Activated naive CD8-positive, alpha-beta T cell treated with anti-CD3 and anti-CD28 coated beads, Interleukin-2, amount 50 U/mL, for 24 hours (primary cell): ENCODE measurements at places on chromosomes 2 and 18.

GRCh38 chr2:192245329-192245728 is 50.6 kb upstream of the TMEFF2 start:
- no peak for DNase-seq

DNA sequence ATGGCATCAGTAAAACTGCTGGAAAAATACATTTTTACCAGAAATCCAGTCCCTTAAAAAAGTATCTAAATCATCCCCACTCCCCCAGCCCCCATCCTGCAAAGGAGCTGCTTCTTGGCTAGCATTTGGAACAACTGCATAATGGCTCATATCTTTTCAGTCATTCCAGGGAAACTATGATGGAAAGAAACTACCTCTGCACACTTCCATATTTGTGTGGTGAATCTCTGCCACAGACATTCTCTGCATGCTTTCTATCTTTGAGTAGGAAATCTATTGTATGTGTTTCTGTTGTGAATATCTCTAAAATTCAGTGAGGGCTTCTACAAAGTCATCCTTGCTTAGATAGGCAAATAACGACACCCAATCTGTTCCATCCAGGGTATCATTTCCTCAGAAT is 632.3 kb downstream of the LRP1B start:
- no peak for DNase-seq

DNA sequence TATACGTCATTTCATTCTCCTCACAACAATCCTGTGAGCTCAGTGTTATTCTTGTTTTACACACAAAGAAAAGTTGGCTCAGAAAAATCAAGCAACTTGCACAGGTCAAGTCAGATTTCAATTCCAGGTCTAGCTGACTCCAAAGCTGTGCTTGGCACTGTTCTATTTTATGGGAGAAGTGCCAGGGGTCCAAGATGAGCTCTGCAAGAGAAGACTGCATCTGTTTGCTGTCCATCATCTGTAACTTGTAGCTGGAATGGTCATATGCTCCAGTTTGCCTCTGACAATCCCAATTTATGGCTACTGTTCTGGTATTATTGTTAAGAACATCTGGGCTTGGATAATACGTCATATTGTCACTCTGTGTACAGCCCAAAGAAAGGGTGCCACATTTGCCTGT is 28.9 kb downstream of the KCNF1 start:
- no peak for DNase-seq

DNA sequence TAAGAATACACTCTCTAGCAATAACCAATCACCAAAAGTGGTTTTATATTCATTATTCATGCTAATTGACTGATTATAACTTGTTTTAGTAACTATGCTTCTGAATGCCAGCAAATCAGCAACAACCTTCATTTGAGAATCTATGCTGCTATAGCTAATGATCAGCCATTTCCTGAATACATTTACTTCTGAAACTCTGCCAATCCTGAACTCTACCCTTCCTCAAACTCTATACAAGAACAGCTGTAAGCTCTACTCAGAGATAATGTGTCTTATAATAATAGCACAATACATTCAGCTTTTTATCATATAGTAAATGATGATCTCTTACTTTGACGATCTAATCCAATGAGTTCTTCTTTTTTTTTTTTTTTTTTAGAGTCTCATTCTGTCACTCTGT is 85.7 kb upstream of the EPAS1 start:
- no peak for DNase-seq

- DNase-seq, result no peak
Measured at GRCh38 chr18:45793264-45793965, 32.1 kb upstream of the SIGLEC15 start.
